Aorta (tissue), 5 donors: ENCODE measurements at places on chromosomes 16 and 17. TPM values are rescaled to one million over a fixed set of nuclear protein-coding genes. Genes with fewer than 3 reads are reported as not detected.

DNA sequence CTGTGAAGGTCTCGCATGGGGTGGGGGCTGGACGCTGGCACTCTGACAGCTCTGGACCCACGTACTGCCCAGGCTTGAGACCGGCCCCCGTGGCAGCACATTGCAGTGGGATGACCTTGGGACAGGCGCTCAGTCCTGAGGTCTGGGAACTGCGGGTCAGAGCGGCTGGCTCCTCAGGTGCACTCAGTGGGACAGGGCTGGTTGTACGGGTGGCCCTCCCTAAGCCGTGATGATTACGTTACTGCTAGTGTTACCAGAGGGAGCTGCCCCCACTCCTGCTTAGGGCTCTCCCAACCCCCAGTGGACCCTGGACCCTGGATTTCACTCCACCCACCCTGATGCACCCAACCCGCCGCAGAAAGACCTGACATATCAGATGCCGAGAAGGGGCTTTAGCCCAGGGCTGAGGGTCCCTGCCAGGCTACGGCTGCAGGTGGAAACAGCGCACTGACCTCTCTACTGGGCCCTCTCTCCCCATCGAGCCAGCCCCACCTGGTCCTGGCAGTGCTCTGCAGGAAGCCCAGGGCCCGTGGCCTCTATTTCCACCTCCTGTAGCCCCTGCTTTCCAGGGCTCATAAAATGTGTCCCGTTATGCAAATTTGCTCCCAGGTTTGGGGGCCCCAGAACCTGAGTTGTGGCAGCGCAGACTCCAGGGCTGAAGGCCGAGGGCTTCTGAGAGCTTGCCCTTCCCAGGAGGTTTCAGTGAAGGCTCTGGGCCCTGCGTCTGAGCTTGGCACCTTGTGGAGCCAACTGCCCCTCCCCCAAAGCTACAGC is 77.2 kb downstream of the RTN4RL1 start:
- H3K36me3 ChIP-seq: no peaks in the 10 kb centered on the region
- no peak overlapping the region for H3K4me3 ChIP-seq
- no peak overlapping the region for H3K27ac ChIP-seq
- DNase-seq: no peak
- H3K4me1 ChIP-seq: no peaks in the 10 kb centered on the region

DNA sequence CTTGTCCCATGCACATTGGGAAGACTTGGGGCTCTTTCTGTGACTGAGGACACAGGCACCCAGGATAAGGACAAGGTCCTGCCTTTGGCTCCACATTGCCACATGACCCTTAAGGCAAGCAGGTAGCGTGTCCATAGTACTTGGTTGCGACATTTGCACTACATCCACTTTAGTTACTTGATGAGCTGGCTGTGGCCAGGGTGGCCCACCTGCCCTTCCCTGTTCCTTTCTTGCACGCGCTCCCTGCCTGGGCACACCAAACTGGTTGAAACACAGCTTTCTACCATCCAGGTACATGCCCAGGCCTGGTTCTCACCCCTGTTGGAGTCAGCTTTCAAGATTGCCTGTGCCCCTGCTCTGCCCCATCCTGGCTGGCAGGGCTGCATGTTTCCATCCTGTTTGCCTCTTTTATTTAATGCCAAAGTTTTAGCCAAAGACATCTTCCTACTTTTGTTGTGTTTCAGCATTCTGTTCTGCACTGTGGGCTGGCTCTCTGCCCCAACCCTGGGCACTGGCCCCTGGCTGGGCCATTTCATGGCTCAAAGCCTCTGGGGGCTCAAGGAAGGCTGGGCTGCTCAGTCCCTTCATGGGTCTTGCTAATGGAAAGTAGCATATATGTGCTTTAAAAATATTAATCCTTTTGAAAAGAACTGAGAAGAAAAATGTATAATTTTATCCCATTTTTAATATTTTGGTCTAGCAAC is 3.2 kb downstream of the B3GNT9 start:
- no peaks in the 10 kb centered on the region for H3K27me3 ChIP-seq
- H3K4me3 ChIP-seq: no peak overlapping the region
- DNase-seq: no peak
- H3K4me1 ChIP-seq: no peaks in the 10 kb centered on the region

DNA sequence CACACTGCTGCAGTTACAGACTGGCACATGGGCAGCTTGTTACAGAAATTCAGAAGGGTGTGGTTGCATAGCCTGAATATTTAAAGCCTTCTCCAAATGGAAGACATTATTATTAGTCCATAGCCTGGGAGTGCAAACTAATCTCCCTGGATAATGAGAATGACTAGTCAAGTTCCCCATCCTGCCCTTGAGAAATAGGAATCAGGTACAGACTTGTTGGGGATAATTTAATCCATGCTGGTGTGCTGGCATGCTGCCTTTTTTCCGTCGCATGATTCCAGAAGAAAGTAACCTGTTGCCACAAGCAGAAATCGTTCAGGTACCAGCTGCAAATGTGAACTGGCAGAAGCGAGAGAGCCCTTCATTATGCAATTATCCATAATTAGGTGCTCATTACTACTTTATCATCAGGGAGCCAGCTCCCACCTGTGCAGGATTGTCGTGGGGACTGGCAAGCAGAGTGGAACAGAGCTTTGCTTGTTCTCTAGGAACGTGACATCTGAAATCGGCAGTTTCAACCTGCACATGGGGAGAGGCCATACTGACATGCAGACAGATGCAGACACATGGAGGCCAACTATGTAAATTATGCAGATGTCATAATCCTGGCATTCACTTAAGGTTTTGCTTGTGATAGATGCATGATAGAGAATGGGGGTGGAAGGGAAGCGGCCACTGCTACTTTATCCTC is 419.4 kb downstream of the PMP22 start:
- DNase-seq: no peak
- H3K27me3 ChIP-seq: no peaks in the 10 kb centered on the region
- H3K4me3 ChIP-seq: no peak overlapping the region
- H3K36me3 ChIP-seq: no peaks in the 10 kb centered on the region
- H3K4me1 ChIP-seq: no peaks in the 10 kb centered on the region

GRCh38 chr17:9334536-9335446 is 240.8 kb downstream of the STX8 start:
- H3K4me3 ChIP-seq: no peak overlapping the region
- H3K27me3 ChIP-seq: no peaks in the 10 kb centered on the region
- no peak overlapping the region for H3K27ac ChIP-seq
- no peaks in the 10 kb centered on the region for H3K36me3 ChIP-seq
- DNase-seq: no peak
- H3K4me1 ChIP-seq: no peaks in the 10 kb centered on the region

GRCh38 chr17:42585353-42585752 is 7.8 kb upstream of the PSMC3IP start:
- peaks cover 22% of the 10 kb centered on the region for H3K36me3 ChIP-seq
- H3K27me3 ChIP-seq: no peaks in the 10 kb centered on the region
- no peak overlapping the region for H3K4me3 ChIP-seq
- no peak overlapping the region for H3K27ac ChIP-seq

DNA sequence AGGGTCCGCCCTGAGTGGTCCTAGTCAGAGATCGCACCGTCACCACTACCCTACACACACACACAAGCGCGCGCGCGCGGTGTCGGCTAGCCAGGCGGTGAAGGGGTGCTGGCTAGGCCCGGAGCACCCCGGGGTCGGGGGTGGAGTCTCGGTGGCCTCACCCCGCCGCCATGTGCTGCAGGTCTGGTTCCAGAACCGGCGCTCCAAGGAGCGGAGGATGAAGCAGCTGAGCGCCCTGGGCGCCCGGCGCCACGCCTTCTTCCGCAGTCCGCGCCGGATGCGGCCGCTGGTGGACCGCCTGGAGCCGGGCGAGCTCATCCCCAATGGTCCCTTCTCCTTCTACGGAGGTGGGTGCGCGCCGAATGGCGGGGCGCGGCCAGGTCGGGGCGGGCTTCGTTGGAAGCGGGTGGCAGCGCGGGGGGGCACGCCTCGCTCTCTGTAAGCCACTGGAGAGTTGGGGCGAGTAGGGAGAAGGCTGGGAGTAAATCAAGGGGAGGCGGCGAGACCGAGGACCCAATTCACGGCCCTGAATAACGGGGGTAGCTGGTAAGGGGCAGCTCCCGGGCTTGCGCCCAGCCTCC is 4.8 kb downstream of the LHX1 start:
- H3K4me3 ChIP-seq: no peak overlapping the region
- H3K27me3 ChIP-seq: peaks cover 2% of the 10 kb centered on the region
- no peaks in the 10 kb centered on the region for H3K36me3 ChIP-seq
- no peak overlapping the region for H3K27ac ChIP-seq
- H3K4me1 ChIP-seq: no peaks in the 10 kb centered on the region

- no peaks in the 10 kb centered on the region for H3K4me1 ChIP-seq
- no peaks in the 10 kb centered on the region for H3K27me3 ChIP-seq
- no peak overlapping the region for H3K27ac ChIP-seq
- no peak overlapping the region for H3K4me3 ChIP-seq
These were observed 26.9 kb upstream of the ZNF750 start for GRCh38 chr17:82866590-82867191.

DNA sequence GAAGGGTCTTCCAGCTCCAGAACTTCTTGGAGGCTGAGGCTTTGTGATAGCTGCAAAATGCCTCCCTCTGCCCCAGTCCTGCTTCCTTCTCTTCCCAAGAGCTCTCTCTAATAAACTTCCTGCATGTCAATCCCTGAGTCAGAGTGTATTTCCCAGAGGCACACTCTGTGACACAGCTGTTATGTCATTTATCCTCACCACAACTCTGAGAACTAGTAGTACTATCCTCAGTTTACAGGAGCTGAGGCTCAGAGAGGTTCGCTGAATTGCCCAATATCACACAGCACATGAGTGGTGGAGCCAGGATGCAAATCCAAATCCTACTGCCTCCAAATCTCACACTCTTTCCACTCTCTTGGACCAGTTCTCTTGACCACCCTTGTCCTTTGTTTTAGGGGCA is 20.0 kb downstream of the UNC45B start:
- no peaks in the 10 kb centered on the region for H3K4me1 ChIP-seq
- DNase-seq: no peak
- no peak overlapping the region for H3K27ac ChIP-seq
- H3K4me3 ChIP-seq: no peak overlapping the region
- H3K27me3 ChIP-seq: no peaks in the 10 kb centered on the region

DNA sequence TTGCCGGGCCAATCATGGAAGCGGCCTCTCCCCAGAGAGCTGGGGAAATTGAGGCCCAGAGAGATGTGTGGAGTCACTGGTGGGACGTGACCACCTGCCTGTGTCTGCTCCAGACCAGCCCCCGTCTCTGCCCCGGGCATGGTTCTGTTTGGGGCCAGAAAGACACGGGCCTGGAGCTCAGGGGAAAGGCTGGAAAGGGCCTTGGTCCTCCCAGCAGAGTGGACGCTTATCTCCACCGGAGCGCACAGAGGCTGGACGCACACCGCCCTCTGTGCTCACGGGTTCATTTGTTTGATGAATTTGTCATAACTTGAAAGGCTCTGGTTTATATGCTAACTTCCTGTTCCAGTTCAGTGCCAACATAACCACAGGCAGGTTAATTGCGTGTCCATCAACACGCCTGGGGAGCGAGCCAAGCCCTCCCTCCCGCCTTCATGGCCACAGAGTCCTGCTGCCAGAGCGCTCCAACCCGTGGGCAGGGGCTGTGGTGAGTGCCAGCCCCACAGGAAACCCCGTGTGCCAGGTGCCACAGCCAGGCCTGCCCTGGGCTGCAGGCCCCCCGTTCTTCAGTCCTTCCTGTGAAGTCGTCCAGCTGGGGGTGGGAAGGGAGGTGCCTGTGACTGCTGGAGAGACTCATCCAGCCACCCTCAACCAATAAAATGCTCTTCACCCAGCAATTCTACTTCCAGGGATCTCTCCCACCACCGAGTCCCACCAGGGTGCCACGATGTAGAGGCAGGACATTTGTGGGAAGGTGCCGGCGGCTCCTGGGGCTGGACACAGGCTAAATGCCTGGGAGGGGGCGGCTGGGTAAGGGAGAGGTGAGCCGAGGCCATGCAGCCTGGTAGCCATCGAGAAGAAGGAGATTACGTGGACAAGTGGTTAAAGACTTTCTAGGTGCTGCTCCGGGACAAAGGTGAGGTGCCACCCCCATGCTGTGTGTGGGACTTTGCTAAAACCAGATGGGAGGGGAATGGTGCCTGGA is 29.4 kb upstream of the BAHCC1 start:
- H3K36me3 ChIP-seq: no peaks in the 10 kb centered on the region
- H3K27ac ChIP-seq: no peak overlapping the region
- no peaks in the 10 kb centered on the region for H3K27me3 ChIP-seq
- H3K4me3 ChIP-seq: no peak overlapping the region

- peaks cover 5% of the 10 kb centered on the region for H3K4me1 ChIP-seq
- no peak overlapping the region for H3K4me3 ChIP-seq
- H3K27me3 ChIP-seq: no peaks in the 10 kb centered on the region
- no peaks in the 10 kb centered on the region for H3K36me3 ChIP-seq
- no peak overlapping the region for H3K27ac ChIP-seq
- no peak for DNase-seq
These were observed 61.9 kb upstream of the DHX40 start for GRCh38 chr17:59503500-59503899.

DNA sequence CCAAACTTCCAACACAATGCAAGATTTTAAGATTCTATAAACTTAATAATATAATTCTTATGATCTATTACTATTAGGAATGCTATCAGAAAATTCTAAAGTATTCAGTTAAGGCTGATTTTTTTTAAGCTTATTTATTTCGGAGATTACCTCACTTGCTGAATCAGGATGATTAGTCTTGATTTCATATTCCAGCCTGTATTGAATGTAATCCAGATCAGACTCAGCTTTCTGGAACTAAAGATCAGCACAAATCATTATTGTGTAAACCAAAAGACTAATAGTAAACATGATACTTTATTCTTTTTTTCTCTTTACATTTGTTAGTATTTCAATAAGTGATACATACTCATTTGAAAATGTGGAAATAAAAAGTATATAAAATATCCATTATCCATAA is 23.9 kb downstream of the SKA2 start:
- no peak for DNase-seq
- H3K27me3 ChIP-seq: no peaks in the 10 kb centered on the region
- no peak overlapping the region for H3K27ac ChIP-seq
- no peaks in the 10 kb centered on the region for H3K4me1 ChIP-seq
- no peak overlapping the region for H3K4me3 ChIP-seq

DNA sequence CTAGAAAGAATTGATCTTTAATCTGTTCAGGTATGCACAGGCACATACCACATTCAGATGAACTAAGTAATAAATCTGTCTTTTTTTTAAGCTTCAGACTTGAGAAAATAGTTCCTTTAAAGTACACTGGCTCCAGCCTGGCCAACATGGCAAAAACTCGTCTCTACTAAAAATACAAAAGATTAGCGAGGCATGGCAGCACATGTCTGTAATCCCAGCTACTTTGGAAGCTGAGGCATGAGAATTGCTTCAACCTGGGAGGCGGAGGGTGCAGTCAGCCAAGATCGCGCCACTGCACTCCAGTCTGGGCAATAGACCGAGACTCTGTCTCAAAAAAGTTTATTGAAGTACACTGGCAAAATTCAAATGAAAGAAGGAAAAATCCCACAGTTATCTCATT is 111.0 kb upstream of the NETO2 start:
- DNase-seq: no peak
- H3K4me3 ChIP-seq: no peak overlapping the region
- H3K4me1 ChIP-seq: peaks cover 1% of the 10 kb centered on the region
- H3K36me3 ChIP-seq: no peaks in the 10 kb centered on the region
- H3K27me3 ChIP-seq: no peaks in the 10 kb centered on the region
- H3K27ac ChIP-seq: no peak overlapping the region

GRCh38 chr16:22364241-22364640 is 10.2 kb downstream of the CDR2 start:
- H3K4me3 ChIP-seq: no peak overlapping the region
- no peak for DNase-seq
- no peaks in the 10 kb centered on the region for H3K27me3 ChIP-seq
- H3K4me1 ChIP-seq: peaks cover 1% of the 10 kb centered on the region

- H3K27ac ChIP-seq: no peak overlapping the region
- H3K4me1 ChIP-seq: no peaks in the 10 kb centered on the region
- no peaks in the 10 kb centered on the region for H3K27me3 ChIP-seq
- DNase-seq: peak; percentile 50
- H3K36me3 ChIP-seq: no peaks in the 10 kb centered on the region
- no peak overlapping the region for H3K4me3 ChIP-seq
These were observed 475.9 kb upstream of the CCL2 start for GRCh38 chr17:33779234-33779591.

The ZFP3 gene
- 0.75 TPM for polyA plus RNA-seq

The TAC4 gene
- polyA plus RNA-seq: not detected

The CD300A gene
- polyA plus RNA-seq: 2.6 TPM
